ENCODE measurements at places on chromosomes 6 and 20.

DNA sequence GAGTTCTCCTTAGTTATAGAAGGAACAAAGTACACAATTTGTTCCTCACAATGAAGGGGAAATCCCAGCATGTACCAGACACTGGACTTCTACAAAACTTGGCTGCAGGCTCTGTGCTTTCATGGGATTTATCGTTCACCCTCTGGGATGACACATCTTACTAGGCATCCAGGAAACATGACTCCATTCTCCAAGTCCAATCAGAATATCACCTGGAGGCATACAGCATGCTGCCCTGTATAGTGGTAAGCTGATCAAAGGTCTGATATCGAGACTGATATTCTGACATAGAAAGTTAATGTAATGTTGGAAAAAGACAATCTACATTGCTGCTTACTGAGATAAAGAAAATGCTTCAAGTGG is 6.7 kb downstream of the RWDD2A start:
- DNase-seq, result no peak

DNA sequence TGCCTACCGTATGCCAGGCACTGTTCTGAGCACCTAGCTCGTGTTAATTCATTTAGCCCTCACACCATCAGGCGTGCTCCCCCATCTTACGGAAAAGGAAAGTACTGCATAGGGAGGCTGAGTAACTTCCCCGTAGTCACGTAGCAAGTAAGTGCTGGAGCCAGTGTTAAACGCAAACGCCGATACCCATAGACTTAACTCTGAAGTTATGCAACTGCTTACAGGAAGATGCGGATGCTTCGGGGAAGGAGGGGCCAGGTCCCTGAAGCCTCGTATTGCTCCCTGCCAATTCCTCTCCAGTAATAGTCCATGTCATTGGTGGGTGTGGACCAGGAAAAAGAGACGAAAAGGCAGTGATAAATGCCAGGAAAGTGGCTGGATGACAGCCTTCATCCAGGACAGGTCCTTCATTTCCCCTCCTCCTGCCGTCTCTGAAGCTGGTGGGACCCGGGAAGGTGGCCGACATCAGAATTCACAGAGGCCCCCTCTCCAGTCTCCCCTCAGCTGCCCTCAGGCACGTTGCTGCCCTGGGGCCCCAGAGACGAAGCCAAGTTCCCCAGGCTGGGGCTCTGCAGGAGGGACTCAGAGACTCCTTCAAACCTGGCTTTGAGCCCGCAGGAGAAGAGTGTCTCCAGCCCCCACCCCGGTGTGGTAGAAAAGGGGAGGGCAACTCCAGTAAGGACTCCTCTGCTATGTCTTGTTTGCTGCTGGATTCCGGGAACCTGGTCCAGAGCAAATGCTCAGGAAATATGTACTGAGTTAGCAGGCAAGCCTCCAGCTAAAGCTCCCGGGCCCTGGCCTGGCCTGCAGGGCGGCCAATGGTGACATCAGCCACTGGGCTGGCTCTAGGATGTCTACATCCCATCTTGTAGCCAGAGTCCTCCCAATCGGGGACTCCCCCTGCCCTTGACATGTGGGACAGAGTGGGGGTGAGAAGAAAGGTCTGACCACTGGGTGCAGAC is 37.8 kb downstream of the RAB44 start:
- no peak for DNase-seq

GRCh38 chr6:162156146-162156545 is 571.4 kb downstream of the PRKN start:
- no peak for DNase-seq

DNA sequence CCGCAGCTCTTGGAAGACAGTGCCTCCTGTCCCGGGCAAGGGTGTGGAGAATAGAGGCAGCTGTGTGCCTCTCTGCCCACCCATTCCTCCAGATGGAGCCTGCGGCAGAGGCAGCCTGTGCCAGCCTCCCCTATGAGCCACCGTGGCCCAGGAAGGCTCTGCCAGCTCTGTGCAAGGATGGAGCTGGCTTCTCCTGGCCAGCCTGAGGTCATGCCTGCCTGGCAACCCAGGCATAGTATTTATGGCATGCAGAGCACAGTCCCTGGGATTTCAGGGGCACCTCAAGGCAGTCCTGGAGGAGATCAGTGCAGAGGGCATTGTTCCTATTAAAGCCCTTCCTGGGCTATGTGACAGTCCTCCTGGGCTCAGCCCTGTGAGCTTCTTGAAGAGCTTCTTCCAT is 1.5 kb downstream of the EPB41L1 start:
- no peak for DNase-seq

DNA sequence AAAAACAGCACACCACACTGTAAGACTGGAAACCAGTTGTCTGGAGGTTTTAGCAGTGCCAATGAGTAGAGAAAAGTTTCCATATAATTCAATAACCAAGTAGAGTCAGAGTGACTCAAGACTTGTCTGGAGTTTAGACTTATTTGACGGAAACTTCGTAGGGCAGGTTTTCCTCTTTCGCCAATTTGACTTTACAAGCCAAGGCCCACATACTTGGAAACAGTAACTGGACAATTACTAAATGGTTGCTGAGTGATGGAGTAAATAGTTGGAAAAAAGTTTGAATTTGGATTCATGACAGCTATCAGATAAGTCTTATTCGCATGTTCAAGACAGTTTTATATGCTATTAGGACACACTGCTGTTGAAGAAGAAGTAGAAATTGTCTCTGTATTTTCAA is 48.1 kb upstream of the CTAGE9 start:
- no peak for DNase-seq

- DNase-seq, result no peak
Measured at GRCh38 chr20:13928901-13929300, 61.5 kb downstream of the SEL1L2 start.

All from AML-193 (cell line).